Sigmoid colon (tissue), 7 donors: ENCODE measurements at places on chromosomes 2 and 18. TPM values are rescaled to one million over a fixed set of nuclear protein-coding genes. Genes with fewer than 3 reads are reported as not detected.

DNA sequence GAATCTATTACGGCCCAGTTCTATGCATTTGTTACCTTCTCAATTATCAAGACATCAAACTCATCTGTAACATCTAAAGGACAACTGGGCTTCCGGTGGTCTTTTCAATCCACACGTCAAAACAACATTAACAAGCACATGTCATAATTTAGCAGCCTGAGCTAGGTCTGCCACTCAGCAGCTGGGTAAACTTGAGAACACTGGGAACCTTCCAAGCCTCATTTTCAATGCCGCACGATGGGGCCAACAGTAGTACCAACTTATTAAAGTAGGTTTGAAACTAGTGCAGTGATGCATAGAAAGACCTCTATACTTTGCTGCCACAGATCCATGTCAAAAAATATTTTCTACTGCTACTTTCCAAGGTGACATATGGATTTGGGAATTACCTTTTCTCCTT, 60.4 kb downstream of the COL4A4 start:
- H3K4me1 ChIP-seq: no peaks in the 10 kb centered on the region
- no peak overlapping the region for H3K4me3 ChIP-seq
- no peaks in the 10 kb centered on the region for H3K36me3 ChIP-seq
- no peak for DNase-seq
- no peak overlapping the region for H3K27ac ChIP-seq

Gene PLEKHH2
- 83.1 TPM for total RNA-seq

DNA sequence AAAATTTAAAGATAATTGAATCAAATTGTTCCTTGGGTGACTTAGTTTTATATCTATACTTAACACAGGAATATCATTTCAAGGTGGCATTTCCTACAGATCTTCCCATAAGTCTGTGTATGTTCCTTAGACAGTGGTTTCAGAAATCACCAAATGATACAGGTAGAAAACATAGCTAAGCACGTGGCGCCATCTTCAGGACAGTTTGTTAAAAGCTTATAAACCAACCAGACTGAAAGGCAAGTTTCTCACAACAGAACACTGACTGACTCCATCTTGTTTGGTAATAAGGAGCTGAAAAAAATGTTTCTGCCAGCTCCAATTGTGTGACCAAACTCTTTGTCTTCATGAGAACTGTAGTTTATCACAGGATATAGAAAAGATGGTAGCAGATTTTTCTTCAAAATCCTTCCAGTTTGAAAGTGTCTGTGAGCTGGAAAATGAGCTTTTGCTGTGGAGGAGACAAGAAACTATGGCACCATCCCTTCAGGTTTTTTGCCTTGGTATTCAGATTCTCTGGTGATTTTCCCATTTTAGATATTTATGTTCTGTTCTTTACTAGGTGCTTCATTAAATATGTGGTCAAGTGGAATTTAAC, 34.8 kb upstream of the NEUROD1 start:
- H3K27me3 ChIP-seq: no peaks in the 10 kb centered on the region
- no peaks in the 10 kb centered on the region for H3K4me1 ChIP-seq
- DNase-seq: peak; percentile 69
- H3K36me3 ChIP-seq: no peaks in the 10 kb centered on the region

GRCh38 chr2:118477111-118477862, 370.2 kb downstream of the EN1 start:
- no peaks in the 10 kb centered on the region for H3K4me1 ChIP-seq
- no peak for DNase-seq
- H3K27ac ChIP-seq: no peak overlapping the region
- no peak overlapping the region for H3K4me3 ChIP-seq
- peaks cover 10% of the 10 kb centered on the region for H3K27me3 ChIP-seq
- H3K36me3 ChIP-seq: no peaks in the 10 kb centered on the region

- H3K4me1 ChIP-seq: peaks cover 12% of the 10 kb centered on the region
- DNase-seq: no peak
- no peaks in the 10 kb centered on the region for H3K27me3 ChIP-seq
- H3K4me3 ChIP-seq: no peak overlapping the region
- no peaks in the 10 kb centered on the region for H3K36me3 ChIP-seq
- H3K27ac ChIP-seq: no peak overlapping the region
Observed at GRCh38 chr2:203453858-203454451, 81.1 kb downstream of the RAPH1 start.

DNA sequence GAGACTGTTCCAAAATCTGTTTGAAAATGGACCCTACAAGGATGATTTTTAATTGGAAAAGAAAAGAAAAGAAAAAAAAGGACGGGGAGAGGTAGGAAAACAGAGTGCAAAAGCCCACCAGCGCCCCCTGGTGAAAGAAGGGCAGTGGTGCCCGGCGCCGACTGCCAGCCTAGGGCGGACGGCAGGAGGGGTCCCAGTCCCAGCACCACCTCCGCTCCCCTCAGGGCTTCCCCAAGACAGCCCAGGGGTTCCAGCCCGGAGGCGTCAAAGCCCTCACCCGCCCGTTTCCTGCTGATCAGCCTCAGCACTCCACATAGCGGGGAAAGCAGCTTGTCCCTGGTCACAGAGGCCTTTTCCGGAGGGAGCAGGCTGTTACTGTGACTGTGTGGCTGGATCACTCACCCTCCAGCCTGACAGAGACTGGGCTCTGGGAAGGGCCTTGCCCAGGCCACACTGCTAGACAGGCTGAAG, 213.9 kb downstream of the TFCP2L1 start:
- peak; percentile 77 for DNase-seq
- H3K27ac ChIP-seq: no peak overlapping the region
- H3K4me1 ChIP-seq: no peaks in the 10 kb centered on the region
- H3K27me3 ChIP-seq: no peaks in the 10 kb centered on the region
- H3K4me3 ChIP-seq: no peak overlapping the region

GRCh38 chr2:12661489-12661888, 55.2 kb upstream of the TRIB2 start:
- peaks cover 9% of the 10 kb centered on the region for H3K4me1 ChIP-seq
- DNase-seq: no peak
- H3K27me3 ChIP-seq: no peaks in the 10 kb centered on the region
- H3K4me3 ChIP-seq: no peak overlapping the region
- H3K27ac ChIP-seq: no peak overlapping the region
- H3K36me3 ChIP-seq: no peaks in the 10 kb centered on the region

- H3K27ac ChIP-seq: peak overlapping the region; percentile 87
- no peaks in the 10 kb centered on the region for H3K27me3 ChIP-seq
- no peaks in the 10 kb centered on the region for H3K4me1 ChIP-seq
- H3K36me3 ChIP-seq: no peaks in the 10 kb centered on the region
- DNase-seq: peak; percentile 64
Observed at GRCh38 chr2:127679680-127680361, 4.5 kb upstream of the LIMS2 start.

DNA sequence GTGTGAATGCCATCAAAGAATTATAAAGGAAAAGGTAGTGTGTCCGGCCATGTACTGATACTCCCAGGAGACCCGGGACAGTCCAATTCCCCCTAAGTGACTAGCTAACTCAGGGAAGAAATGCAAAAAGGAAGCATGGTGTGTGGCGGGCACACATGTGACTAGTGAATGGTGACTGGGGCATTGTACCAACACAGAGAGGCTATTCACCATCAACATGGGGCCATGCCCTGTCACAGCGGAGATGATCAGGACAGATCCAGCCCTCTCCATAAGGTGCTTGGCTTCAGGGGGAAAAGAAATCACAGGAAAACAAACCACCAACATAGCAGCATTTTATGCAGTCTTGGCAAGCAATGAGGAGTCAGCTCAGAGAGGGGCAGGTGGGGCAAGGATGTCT, 34.3 kb downstream of the FAM168B start:
- no peak overlapping the region for H3K4me3 ChIP-seq
- peaks cover 13% of the 10 kb centered on the region for H3K36me3 ChIP-seq
- peaks cover 36% of the 10 kb centered on the region for H3K4me1 ChIP-seq
- no peaks in the 10 kb centered on the region for H3K27me3 ChIP-seq
- no peak for DNase-seq
- H3K27ac ChIP-seq: no peak overlapping the region

- no peaks in the 10 kb centered on the region for H3K27me3 ChIP-seq
- H3K27ac ChIP-seq: no peak overlapping the region
- no peaks in the 10 kb centered on the region for H3K36me3 ChIP-seq
- no peak overlapping the region for H3K4me3 ChIP-seq
Observed at GRCh38 chr18:22241921-22242361, 72.6 kb downstream of the GATA6 start.

Gene VPS54
- 24.9 TPM for total RNA-seq

Gene ASPRV1
- 1.3 TPM for total RNA-seq

DNA sequence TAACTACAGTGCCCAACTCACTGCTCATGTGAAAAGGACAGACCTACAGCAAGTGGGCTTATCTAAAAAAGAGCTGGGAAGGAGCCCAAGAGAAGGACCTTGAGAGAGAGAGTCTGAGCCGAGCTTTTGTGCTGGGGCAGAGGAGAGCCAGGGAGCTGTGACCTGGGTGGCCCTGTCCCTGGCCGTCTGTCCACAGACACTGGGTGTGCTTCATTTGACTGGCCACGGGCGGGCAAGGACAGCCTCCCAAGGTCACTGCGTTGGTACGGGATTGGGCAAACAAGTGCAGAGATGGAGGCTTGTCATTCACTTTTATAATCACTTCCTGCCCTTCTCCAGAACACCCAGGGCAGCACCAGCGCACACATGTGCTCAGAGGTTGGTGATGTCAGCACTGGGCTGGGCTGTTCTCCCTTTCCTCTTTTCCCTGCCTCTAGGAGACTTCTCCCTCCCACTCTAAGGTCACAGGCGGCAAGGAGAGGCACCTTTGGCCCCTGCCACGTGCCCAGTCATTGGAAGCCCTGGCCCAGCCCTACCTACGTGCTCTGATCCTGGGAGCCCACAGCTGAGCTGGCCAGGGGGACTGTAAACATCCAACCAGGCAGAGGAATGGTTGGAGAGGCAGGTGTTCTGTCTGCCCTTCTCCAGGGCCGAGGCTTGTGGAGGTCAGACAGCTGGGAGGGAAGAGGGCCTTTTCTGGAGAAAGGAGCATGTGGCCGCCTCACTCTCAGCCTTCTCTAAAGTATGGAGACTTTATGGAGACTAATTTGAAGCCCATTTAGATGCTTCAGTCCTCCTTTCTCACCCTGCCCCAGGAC, 6.4 kb upstream of the PSD4 start:
- H3K27ac ChIP-seq: no peak overlapping the region
- H3K4me3 ChIP-seq: no peak overlapping the region
- H3K4me1 ChIP-seq: no peaks in the 10 kb centered on the region
- no peak for DNase-seq
- H3K36me3 ChIP-seq: no peaks in the 10 kb centered on the region

GRCh38 chr2:44016282-44016681, 20.5 kb upstream of the LRPPRC start:
- DNase-seq: no peak
- H3K36me3 ChIP-seq: no peaks in the 10 kb centered on the region
- no peaks in the 10 kb centered on the region for H3K27me3 ChIP-seq
- H3K4me3 ChIP-seq: no peak overlapping the region
- H3K4me1 ChIP-seq: no peaks in the 10 kb centered on the region

- no peaks in the 10 kb centered on the region for H3K36me3 ChIP-seq
- H3K4me1 ChIP-seq: peaks cover 16% of the 10 kb centered on the region
- no peak overlapping the region for H3K27ac ChIP-seq
- no peaks in the 10 kb centered on the region for H3K27me3 ChIP-seq
- no peak overlapping the region for H3K4me3 ChIP-seq
Observed at GRCh38 chr2:119293900-119294299, 70.3 kb downstream of the STEAP3 start.

Gene SLC5A7
- 1.8 TPM for total RNA-seq

DNA sequence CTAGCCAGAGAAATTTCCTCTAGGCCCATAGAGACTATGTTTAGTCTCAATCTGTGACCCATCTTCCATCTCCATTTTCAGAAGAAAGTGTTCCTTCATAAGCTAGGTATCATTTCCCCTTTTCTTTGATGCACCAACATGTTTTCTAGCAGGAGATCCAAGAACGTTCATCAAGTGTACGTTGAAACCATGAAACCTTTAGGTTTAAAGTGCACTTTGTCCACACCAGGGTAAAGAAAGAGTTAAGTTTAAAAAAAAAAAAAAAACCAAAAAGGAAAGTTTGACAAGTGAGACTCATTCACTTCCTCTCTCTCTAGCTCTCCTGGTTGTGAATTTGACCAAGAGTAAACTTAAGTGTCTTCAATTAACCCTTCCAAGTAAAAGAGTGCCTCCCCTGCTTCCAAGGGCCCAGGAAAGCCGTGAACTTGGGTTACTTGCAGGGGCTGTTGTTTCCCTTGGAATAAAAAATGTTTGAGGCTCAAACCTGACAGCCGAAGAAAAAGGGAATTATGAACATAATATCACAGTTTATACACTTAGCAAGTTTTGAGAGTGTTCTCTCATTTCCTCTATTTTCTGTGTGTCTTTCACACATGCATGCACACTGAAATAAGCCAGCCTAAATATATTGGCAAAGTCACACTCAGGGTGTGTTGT, 56.7 kb downstream of the LBH start:
- H3K27ac ChIP-seq: no peak overlapping the region
- no peaks in the 10 kb centered on the region for H3K4me1 ChIP-seq
- DNase-seq: no peak
- H3K4me3 ChIP-seq: no peak overlapping the region

Gene MC5R
- total RNA-seq: not detected

DNA sequence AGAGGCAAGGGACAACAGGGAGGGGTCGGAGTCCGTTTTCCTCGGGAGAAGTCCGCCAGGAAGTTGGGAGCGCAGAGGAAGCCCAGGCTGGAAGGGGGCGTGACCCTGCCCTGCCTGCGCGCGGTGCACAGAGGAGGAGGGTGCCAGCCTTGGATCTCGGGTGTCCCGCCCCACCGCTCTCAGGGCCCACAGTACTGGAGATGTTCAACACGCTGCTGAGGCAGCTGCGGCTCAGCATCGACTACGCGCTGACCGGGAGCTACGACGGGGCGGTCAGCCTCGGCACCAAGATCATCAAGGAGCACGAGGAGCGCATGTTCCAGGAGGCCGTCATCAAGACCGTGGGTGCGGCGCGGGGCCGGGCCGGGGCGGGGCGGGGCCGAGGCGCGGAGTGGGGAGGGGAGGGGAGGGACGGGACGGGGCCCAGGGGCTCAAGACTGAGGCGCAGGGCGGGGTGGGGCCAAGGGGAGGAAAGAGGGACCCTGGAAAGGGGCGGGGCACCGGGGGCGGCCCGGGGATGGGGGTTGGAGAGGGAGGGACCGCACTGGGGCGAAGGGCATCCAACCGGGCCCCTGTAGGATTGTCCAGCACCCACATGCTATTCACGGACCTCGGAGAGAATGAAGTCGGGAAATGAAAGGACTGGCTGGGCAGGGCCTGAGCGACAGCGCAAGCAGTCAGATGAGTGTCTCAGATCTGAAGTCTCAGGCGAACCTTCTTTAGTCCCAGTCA, 36.6 kb downstream of the POMC start:
- peaks cover 4% of the 10 kb centered on the region for H3K4me1 ChIP-seq
- H3K27ac ChIP-seq: no peak overlapping the region
- peak overlapping the region; percentile 7 for H3K4me3 ChIP-seq
- H3K36me3 ChIP-seq: no peaks in the 10 kb centered on the region
- DNase-seq: no peak
- H3K27me3 ChIP-seq: peaks cover 4% of the 10 kb centered on the region

GRCh38 chr2:67752199-67752598, 310.6 kb downstream of the C1D start:
- DNase-seq: no peak
- no peak overlapping the region for H3K27ac ChIP-seq
- H3K4me3 ChIP-seq: no peak overlapping the region
- H3K36me3 ChIP-seq: no peaks in the 10 kb centered on the region
- H3K27me3 ChIP-seq: no peaks in the 10 kb centered on the region
